HCEC 1CT (cell line): ENCODE measurements at places on chromosomes 2 and 18.

DNA sequence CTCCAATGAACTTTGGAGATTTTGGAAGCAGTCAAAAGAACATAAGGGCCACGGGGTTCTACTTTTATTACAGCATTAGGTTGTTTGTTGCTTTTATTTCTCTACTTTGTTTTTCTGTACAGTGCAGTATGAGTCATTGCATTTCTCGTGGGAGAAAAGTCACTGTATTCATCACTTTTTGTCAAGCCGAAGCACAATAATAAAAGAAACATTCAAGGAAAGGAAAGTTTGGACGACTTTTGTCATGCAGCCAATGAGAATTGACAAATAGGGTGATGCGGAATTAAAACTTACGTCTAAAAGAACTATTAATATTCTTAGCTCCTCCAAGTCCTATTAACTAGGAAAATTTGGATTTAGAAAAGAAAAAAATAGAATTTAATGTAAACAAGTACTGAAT lies 209.9 kb downstream of the TMEM182 start:
- DNase-seq, result no peak

- DNase-seq, result no peak
Measured at GRCh38 chr2:8800821-8801220, 36.6 kb downstream of the KIDINS220 start.

DNA sequence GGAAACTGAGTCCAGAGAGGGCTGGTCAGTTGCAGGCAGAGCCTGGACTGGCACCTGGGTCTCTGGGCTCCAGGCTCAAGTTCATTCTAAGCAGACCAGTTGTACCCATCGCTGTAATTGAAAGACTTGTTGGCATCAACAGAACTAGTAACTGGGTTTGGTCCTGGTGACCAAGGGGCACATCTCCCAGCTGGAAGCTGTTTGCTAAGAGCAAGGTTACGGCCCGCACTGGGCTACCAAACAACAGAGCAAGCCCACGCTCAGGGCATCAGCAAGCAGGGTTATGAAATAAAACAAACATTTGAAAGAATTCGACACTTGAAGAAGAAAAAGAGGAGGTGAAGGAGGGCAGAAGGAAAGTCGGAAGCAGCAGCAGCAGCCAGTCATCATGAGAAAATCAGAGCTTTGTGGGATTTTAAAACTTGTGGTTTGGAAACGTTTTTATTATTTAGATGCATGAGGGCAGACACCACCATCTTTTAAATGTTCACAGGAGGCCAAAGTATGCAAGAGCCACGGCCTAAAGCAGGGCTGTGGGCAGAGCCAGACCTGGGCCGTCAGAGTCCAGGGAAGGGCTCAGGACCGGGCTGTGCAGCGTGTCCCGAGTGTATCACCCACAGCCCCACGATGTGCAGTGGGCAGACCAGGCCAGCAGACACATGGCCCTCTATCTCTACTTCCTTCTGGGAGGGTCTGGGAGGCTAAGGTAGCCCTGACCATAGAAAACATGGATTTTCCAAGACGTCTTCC lies 220.3 kb downstream of the BCL2 start:
- no peak for DNase-seq

DNA sequence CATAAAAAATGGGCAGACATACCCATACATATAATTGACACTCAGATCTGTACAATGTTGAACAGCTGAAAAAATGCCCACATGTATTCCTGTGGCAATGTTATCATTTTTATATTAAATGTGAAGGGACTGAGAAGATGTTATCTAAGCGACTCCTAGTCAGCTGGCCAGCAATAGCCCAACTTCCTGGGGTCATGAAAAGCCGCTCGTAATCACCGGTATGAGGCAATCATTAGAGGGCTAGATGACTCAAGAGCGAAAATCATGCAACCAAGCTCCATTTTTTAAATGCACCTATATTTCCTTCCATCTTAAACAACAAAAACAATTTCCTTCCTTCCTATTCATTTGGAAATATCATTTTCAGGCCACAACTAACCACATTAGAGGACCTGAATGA lies 274.6 kb upstream of the CCDC68 start:
- no peak for DNase-seq

- peak; percentile 90 for DNase-seq
Measured at GRCh38 chr2:64273524-64274398, 129.5 kb upstream of the PELI1 start.

DNA sequence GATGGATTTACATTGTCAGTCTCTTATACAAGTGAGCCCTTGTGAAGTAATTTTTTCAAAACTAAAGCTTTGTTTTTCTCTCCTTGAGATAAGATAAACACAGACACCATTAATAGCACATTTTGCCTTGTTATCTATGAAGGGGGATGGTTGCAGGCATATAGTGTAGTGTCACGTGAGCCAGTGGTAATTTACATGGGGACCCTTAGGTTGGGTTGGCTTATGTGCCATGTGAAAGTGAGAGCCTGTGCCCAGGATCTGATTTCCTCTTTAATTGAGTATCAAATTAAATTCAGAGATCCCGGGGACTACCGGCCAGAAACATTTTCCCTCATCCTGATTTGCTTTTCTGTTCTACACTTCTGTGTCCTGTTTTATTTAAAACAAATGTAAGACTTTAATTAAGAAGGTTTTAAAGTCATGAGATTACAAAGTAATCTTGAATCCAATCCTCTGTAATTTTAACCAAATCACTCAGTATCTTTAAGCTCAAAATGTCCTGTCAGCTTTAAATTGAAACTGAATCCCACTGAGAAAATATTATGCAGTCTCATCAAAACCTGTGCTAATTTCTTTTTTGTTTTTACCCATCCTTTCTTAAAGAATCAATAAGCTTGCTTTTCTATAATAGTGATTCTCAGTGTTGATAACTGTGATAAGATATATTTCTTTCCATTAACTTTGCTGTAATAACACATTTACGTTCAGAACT lies 63.8 kb downstream of the PTPRM start:
- DNase-seq, result no peak

DNA sequence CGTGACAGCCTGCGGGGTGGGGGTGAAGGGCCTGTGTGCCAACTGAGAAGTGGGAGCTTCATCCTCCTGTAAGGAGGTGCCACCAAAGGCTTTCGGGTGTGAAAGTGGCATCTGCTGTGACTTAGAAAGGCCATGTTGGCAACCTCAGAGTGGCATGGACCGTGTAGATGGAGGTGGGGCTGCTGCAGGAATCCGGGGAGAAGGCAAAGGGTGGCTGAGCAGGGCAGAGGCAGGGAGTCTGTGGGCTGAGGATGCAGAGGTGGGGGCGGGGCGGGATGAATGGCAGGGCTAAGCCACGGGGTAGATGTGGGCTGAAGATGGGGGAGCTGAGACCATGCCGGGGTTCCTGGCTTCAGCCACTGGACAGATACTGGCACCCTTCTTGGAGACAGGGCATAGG lies 28.2 kb downstream of the TOGARAM2 start:
- DNase-seq, result no peak

- peak; percentile 36 for DNase-seq
Measured at GRCh38 chr18:76943542-76944339, 121.4 kb downstream of the ZNF236 start.

- DNase-seq, result no peak
Measured at GRCh38 chr2:161703863-161704262, 79.6 kb downstream of the SLC4A10 start.

DNA sequence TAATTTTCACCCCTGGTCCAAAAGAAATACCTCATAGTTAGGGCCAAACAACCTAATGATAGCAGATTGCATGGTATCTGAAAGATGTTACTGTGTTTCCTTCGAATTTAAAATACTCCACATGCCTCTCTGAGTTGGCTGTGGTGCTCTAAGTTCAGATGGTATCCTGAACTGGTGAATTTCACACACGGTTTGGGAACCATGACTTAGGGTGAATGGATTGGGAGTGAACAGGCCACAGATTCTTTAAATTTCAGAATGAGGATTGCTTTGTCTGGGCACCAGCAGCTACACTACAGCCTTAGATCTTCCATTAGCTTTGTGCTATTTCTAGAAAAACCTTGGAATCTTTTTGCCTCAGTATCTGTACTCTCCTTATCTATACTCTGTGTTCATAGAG lies 6.2 kb downstream of the GMCL1 start:
- no peak for DNase-seq

- DNase-seq, result no peak
Measured at GRCh38 chr2:58970365-58970764, 729.2 kb upstream of the FANCL start.

DNA sequence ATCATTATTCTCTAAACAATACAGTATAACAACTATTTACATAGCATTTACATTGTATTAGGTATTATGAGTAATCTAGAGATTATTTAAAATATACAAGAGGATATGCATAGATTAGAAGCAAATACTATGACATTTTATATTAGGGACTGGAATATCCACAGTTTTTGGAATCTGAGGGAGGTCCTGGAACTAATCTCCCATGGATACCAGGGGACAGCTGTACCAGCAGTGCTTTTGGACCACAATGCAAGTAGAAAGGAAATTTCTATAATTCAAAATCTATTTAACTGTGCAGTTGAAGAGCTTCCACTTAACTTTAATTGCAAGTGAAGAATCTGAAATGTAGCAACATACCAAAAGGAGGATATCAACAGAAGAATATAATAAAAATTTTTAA lies 120.8 kb downstream of the LTBP1 start:
- no peak for DNase-seq

DNA sequence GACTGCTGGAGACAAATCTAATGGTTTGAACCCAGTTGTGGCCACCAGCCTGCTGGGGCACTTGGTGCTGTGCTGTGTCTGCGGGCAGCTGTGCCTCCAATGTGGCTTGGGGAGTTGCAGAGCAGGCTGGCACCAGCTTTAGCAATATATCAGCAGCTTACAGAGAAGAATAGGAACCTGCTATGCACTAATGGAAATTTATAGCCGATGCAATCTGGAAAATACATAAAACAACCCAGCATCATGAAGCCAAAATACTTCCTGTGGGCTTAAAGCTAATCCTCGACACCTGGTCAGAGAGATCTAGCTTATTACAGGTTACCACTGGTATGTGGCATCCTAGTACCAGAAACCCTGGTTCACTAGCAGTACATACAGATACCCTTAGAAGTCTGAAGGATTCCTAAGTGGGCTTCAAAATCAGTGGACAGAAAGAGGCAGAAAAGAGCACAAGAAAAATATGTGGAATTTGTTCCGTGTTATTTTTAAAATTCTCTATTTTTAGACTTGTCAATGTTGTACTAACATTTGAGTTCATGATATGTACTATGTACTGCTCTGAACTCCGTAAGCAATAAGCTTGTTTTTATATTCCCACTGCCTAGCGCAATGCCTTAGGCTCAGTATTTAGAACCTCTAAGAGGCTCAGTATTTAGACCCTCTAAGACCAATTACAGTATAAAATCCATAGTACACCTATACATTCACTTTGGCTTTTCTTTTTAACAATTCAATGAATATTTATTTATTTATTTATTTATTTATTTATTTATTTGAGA lies 194.7 kb downstream of the UXS1 start:
- DNase-seq, result no peak

DNA sequence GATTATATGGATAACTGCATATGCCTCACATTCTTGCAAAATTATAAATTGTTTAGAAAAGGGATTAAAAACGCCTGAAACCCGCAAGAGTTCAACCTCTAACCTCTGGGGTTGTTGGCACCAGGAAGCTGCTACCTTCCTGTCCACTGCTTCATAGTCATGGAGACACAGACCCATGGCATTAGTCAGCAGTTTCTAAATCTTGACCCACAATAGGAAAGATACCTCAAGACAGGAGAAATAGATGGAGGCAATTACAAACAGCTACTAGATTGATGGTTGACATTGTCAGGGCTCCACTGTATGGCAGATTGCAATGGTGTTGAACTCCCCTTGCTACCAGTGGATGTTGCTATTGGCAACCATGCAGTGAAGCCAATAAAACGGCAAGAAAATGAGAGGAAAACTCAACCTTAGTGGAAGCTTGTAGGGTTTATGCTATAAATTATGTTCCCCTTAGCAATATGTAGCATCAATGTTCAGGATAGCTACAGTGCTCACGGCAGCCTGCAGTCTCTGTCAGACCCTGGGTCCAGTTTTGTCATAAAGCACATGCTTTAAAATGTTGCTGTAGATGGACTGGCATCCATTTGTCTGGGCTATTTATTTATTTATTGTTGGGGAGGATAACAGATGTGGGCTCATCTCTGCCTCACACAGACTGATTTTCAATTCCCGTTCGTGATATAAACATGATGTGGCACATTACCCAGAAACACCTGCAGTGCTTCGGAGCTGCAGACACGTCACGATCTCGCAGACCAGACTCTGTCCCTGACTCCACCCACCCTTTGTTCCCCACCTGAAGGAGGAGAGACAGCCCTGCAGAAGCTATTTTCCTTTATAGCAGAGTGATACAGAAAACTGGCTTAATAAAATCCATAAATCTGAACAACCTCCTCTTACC lies 233.4 kb downstream of the AGPS start:
- DNase-seq, result no peak

- no peak for DNase-seq
Measured at GRCh38 chr2:163953390-163953907, 217.6 kb upstream of the FIGN start.

DNA sequence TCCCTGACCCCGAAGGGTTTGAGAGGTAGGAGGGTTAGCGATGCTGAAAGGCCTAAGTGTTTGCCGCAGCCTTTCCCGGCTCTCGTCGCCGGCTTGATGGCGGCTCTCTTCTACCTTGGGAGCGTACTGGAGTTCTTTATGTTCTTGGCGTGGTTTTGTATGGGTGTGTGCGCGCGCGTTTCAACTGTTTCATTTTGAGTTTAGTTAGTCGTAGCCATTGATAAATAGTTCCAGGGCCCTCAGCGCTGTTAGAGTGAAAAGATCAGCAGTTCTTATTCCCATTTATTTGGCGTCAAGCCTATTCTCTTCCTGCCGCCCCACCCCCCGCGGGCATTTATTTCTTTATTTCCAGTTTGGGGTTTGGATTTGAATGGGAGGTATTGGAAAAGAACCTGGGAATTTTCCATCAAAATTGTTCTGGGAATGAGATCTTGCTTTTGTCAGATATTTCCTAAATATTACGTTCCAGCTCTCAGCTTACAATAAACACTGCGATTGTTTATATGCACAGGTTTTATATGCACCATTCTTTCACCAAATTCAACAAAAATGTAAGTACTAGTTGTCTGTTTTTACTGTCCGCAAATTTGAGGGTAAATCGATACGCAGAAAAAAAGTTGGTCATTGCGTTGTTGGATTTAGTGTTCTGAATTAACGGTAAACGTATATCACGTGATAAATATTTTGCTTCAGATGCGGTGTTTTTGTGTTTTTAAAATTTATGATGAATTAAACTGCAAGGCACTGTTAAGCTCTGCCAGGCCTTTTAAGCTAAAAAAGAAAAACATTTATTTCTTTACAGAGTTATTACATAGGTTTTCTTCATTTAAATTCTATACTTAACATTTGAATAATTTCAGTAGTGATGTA lies 954 bp downstream of the CCNT2 start:
- peak; percentile 37 for DNase-seq

- no peak for DNase-seq
Measured at GRCh38 chr2:86213699-86214502, 14.6 kb downstream of the MRPL35 start.

DNA sequence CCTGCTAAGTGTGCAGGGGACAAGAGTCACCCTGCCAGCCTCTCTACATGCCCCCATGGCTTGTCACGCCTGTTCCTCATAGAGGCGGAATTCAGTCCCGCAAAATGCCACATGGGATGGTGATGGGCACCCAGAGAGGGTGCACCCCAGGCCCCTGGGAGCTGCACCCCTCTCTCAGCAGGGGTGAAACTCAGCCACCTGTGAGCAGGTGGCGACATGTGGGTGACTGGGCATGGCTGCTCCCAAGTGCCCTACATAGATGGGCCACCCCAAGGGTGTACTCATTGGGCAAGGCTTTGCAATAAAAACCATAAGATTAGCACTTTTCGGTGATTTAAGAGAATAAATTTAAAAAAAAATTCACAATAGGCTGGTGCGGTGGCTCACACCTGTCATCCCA lies 6.3 kb downstream of the HS6ST1 start:
- no peak for DNase-seq
